ENCODE measurements at places on chromosomes 5 and 9.

- DNase-seq: no peak
Observed at GRCh38 chr9:134937566-134938345, 20.0 kb upstream of the FCN1 start.

DNA sequence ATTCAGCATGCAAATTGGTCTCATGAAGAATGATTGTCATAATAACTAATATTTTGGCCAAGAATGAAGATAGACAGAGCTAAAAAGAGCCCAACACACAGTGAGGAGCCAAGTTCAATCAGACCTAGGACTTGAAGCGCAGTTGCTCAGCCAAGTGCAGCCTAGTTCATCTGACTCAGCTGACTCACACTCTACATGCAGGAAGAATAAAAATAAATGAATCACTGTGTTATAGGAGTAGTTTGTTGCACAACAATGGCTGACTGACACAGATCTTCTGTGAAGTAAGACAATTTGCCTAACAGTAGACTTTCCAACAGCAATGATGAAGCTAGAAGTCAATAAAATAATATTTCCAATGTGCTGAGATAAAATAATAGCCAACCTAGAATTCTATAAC is 261.5 kb downstream of the CEMIP2 start:
- no peak for DNase-seq

GRCh38 chr9:25857147-25857546 is 178.9 kb upstream of the TUSC1 start:
- no peak for DNase-seq

GRCh38 chr5:56346741-56347535 is 113.8 kb upstream of the ANKRD55 start:
- DNase-seq: no peak

DNA sequence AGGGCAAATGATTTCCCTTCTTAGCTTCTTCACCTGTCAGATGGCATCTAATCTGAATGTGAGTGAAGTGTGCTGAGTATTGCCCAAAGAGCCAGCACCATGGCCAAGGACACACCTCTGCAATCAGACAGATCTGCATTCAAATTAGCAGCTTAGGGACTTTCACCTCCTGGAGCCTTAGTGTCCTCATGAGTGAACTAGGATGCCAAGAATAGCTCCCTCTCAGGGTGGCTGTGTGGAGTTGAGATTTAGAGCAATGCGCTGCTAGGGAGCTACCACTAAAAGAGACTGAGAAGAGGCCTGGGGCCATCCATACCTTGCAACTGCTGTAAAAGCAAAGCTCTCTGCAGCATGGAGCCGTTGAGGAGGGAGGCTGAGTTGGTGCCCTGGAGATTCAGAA is 1.4 kb downstream of the CIZ1 start:
- no peak for DNase-seq

GRCh38 chr5:41761663-41762062 is 108.6 kb downstream of the OXCT1 start:
- DNase-seq: no peak

DNA sequence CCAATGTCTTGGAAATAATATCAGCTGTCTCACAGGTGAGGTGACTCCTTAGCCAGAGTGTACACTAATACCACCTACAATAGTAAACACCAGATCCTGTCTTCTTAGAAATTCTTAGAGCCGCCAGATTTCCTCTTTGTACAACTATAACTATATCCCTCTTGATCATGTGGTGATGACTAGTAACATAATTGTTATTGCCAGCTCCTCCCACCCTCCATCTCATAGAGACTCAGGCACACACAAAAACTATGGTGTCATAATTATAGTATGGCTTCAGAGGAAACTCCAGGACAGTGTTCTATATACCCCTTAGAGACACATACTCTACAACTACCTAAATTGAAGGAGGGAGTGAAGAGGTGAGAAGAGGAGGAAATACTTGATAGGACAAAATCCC is 33.1 kb downstream of the PGGT1B start:
- no peak for DNase-seq

- no peak for DNase-seq
Observed at GRCh38 chr9:124282442-124283227, 24.9 kb downstream of the NEK6 start.

DNA sequence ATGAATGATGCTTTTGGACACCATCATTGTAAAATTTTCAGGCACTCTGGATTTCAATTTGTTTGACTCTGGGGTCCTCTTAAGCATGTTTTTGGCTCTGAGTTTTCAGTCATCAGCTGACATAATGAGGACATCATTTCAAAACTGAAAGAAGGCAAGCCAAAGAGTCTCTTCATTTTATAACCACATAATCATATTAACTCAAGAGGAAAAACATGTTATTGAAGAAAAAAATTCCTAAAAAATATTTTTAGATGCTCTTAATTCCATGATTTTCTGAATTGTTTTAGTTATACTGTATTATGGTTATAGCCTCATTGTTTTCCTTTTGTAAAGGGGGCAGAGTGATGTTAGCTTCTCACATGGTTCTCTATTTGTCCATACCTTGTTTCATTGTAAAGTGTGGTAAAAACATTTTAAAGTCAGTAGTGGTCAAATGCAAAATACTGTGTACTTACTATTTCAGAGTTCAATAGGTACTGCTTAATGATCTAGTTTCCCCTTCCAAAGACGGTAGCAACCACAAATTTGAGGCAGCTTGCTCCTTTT is 472.1 kb downstream of the DMRT2 start:
- DNase-seq: no peak

- DNase-seq: no peak
Observed at GRCh38 chr5:60699288-60699608, 718 bp downstream of the DEPDC1B start.

- DNase-seq: no peak
Observed at GRCh38 chr5:56817263-56818014, 2.1 kb downstream of the MAP3K1 start.

DNA sequence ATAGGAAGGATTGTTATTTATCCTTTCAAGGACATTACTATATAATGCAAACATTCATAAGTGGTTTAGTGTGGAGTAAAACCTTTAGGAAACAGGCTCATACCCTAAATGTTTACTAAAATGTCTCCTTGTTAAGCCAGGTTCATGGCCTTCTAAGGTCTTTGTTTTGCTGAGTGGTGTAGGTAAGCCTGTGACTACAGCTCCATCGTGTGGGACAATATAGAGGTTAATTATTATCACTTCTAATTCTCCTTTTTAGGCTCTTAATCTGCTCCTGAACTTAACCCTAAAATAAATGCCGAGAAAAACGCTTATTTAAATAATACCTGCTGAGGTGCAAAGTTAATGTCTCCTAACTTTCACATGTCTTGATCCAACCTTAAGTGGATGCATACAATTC is 43.8 kb downstream of the SPINK5 start:
- no peak for DNase-seq
